ENCODE measurements at places on chromosomes 5 and 9.

GRCh38 chr5:150342583-150342982, 14.9 kb upstream of the TCOF1 start:
- DNase-seq: no peak

- DNase-seq: no peak
Observed at GRCh38 chr5:180208435-180209081, 453 bp downstream of the RASGEF1C start.

- no peak for DNase-seq
Observed at GRCh38 chr5:64299805-64300204, 134.2 kb downstream of the RNF180 start.

DNA sequence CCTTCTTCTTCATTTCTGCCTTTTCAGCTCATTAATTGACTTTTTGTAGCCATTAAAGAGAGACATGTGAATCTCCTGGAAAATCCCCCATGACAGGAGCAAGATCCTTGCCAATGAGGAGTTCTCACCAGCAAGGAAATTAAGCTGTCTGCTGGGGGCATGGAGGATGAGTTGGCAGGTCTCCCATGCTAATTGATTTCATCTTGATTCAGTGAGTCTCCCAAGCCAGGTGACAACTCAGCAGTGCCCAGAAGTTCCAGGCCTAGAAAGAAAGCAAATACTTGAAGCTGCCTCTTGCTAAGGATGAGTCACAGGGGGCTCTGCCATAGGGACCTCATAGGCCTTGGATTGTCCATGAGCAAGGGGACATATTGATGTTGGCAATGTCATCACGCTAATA, 30.0 kb upstream of the ADRA1B start:
- no peak for DNase-seq

- DNase-seq: no peak
Observed at GRCh38 chr9:6229619-6230018, 14.0 kb downstream of the IL33 start.

DNA sequence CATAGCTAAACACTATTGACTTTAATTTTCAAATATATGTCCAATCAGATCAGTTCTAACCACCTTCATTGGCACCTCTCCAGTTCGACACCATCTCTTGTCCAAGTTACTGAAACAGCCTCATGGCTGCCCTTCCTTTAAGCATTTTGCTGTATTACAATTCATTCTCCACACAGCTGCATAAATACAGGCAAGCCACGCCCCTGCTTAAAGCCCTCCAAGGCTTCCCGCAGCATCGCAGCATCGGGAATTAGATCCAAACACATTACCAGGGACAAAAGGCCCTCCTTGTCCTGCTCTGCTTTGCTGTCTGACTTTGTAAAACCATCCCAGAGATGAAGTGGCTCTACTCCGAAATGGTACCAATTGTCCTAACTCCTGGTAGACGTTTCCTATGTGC, 75.1 kb upstream of the RAI14 start:
- no peak for DNase-seq

GRCh38 chr5:178426326-178427130, 163.7 kb downstream of the COL23A1 start:
- DNase-seq: no peak

DNA sequence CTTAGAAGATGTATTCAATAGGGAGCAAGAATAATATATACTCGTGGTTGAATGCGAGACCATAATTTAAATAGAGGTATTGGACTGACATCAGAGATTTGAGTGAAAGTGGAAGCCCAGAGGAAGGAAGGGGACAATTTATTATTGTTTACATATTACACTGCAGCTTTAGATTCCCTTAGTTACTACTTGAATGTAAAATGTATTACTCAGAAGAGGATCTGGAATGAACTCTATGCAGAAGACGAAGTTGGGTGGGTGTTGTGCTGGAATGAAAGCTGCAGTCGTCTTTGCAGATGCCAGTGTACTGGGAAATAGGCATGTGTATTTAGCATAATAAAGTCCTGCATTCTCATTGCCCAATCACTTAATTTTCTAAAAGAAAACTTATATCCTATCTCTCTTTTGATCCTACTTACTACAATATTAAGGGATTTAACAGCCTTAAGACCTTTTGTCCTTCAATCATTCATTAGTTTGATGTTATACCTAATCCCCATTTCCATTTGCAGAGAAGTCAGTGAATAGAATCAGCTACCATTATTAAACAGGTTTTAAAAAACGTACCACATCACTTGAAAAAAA, 570.7 kb upstream of the WWC1 start:
- DNase-seq: no peak

DNA sequence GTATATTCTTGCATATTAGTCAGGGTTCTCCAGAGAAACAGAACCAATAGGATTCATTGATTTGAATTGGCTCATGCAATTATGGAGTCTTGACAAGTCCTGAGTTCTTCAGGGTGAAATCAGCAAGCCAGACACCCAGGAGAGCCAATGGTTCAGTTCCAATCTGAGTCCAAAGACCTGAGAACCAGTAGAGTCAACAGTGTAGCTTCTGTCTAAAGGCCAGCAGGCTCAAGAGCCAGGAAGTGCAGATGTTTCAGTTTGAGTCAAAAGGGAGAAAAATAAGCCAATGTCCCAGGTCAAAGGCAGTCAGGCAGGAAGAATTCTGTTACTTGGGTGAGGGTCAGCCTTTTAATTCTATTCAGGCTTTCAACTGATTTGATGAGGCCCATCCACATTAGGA, 37.8 kb upstream of the ANKRD34B start:
- no peak for DNase-seq

GRCh38 chr9:112043423-112043822, 131.7 kb downstream of the SUSD1 start:
- DNase-seq: no peak

DNA sequence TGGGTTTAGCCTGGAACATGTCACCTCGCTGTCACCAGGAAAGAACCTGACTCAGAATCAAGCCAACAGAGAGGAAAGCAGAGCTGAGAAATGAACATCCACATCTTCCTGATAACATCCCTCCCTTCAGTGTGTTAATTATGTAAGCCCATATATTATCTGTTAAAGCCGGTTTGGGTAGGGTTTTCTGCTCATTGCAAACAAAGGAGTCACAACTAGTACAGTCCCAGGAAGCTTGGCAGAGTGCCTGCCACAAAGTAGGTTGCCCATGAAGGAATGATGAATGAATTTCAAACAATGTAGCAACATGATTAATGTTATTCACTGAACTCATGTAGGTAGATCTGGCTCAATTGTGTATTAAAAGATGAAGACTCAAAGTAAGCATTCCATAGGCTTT, 10.4 kb upstream of the PPARGC1B start:
- no peak for DNase-seq

- DNase-seq: no peak
Observed at GRCh38 chr5:94613583-94613982, 4.8 kb downstream of the KIAA0825 start.

GRCh38 chr5:151699071-151699901, 12.6 kb upstream of the SPARC start:
- DNase-seq: no peak

- no peak for DNase-seq
Observed at GRCh38 chr5:173488144-173488543, 128.3 kb downstream of the BOD1 start.
